ENCODE measurements at places on chromosomes 6 and 20.

DNA sequence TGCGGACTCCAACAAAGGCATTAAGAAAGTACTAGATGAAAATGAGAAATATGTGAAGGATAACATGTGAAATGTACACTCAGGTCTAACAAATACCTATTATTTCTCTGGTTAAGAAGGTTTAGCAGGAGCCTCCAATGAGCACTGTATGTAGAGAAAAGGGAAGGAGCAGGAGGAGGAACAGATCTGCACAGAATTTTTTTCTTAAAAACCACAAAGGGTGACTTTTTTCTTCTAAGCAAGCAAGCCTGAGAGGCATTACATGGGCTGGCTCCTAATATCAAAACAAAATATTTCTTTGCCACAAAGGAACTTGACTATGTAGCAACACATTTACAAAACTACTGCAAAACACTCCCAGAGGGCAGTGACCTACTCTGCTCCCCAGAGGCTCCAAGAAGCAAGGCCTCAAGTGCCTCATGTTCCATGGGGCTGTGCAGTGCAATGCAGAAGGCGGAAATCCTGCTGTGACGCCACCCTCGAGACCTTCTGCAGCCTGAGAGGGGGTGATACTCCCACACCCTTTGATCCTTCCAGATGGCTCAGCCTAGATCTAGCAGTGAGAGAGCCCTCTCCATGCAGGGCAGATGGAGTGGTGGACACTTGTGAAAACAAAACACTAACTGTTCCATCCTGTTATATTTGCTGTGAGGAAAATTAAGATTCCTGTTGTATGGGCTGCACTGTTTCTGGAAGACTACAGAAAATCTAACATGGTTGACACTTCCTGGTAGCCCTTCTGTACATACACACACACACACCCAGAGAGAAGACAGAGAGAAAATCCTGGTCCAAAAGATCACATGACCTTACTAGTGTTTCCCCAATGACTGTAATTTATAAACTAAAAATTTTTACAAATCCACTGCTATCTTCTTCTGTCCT, 36.0 kb upstream of the SMIM29 start:
- DNase-seq, result no peak

GRCh38 chr20:37755665-37756064, 61.8 kb downstream of the CTNNBL1 start:
- DNase-seq, result no peak

GRCh38 chr6:165686596-165687365, 23.7 kb upstream of the PDE10A start:
- DNase-seq, result no peak

GRCh38 chr6:5058254-5058653, 26.9 kb upstream of the PPP1R3G start:
- no peak for DNase-seq

DNA sequence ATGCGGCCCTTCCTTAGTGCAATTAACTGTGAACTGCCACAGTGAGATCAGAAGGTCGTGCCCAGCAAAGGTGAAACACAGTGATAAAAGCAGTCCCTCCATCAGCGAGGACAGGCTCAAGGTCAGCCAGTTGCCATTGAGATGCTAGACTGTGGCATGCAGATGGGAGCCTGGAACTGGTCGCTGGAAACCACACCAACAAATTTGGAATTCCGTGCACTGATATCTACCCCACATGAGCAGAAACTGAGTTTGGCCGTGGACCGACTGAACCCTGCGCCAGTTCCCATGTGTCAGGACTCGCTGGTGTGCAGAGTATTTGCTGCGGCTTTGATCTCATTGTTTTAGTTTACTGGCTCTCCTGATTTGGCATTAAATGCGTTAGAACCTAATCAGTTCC, 125.6 kb upstream of the QKI start:
- DNase-seq, result no peak

DNA sequence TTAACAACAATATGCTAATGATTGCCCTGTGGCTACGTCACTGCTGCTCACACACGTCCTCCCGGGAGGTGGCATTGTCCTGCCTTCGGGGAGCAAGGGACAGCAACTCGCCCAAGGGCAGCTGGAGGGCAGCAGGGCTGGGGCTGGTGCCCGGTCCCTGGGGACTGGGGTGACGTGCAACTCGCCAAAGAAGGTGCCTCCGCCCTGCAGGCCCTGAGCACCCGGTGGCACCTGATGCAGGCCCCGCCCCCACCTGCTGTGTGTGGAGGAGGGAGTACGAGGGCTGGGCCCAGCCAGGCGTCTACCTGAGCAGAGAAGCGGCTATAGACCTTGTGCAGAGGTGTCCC, 64.8 kb upstream of the SLCO4A1 start:
- no peak for DNase-seq

- no peak for DNase-seq
Measured at GRCh38 chr20:25418776-25419175, 11.3 kb downstream of the GINS1 start.

DNA sequence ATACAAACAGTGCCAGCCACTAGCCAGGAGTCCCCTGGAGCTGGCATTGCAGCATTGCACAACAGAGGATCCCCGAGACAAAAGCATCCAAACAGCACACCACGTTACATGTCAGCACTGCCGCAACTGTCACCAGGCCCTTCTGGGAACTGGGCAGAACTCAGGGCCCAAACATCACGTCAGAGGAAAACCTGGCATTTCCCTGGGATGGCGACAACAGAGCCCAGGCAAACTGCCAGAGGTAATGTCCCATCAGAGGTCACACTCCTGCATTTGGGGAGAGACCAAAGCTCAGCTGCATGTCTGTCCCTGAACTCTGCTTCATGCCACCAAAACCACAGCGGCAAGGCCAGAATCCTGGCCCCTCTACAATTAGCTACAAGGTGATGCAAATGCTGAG, 36.3 kb downstream of the PPP1R3G start:
- no peak for DNase-seq

DNA sequence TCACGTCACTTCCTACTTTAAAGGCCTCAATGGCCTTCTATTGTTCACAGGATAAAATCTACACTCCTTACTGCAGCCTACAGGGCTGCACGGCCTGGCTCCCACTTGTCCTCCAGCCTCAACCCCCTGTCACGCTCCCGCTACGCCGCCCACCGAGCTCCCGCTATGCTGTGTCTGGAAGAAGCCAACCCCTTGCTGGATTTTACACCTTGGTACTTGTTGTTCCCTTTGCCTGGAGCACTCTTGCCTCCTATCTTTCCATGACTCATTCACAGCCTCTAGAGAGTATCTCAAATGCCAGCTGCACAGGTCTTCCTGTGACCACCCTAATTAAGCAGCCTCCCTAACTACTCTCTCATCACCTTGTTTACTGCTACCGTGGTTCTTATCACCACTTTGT, 259.9 kb downstream of the PRKN start:
- no peak for DNase-seq

DNA sequence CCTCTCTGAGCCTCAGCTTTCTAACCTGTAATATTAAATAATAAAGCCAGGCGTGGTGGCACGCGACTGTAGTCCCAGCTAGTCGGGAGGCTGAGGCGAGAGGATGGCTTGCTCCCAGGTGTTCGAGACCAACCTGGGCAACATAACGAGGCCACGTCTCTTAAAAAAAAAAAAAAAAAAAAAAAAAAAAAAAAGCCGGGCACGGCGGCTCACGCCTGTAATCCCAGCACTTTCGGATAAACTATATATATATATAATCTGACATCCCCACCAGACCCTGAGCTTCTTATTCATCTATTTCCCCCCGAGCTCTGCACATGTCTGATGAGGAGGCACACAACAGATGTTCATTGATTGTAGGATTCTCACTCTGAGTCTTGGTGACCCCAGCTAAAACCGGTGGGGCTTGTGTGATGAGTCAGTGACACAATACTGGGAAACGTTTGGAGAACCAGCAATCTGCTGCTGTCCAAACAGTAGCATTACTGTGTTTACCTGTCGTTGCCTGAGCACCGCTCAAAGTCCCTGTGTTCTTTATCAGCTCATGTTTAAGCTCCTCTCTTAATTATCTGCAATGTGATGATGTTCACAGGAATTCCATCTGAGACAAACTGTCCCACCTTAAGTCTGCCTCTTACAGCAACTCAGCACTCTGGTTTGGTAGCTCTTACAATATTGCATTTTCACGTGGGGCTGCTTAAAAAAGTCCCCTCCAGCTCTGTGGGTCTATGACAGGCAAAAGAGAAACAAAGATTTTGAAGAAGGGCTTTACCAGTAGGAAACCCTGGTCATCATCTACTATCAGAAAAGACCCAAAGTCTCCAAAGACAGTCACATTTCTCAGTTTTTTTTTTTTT, 1.0 kb upstream of the SPATA2 start:
- no peak for DNase-seq

GRCh38 chr20:24425523-24426135, 43.8 kb upstream of the SYNDIG1 start:
- DNase-seq, result no peak

DNA sequence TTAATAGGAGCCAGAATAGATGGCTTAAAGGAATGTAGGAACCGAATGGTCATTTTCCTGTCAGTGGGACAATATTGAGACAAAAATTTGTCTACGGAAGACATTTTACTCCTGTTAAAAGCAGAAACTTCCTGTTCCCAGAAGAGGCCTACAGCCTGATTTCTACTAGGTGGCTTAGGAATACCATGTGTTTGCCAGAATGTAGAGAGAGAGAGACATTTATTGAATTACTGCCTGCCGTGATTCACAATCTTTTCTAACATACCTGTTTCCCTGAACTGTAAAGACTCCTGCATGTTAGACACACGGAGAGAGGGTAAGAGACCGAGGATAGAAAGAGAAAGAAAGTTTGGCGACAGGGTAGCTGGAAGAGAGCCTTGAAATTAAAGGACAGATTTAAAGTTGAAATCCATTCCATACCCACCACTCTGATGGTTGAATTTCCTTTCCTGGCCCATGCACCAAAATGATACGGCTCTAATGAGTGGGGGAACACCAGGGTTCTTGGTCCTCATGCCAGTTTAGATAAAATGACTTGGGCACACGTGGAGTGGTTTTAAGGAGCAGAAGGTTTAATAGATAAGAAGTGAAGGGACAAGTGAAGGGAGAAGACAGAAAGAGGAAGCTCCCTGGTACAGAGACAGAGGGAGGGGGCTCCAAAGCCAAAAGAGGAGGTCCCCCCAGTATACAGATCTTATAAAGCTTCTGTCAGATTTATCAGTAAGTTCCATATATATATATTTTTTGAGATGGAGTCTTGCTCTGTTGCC, 22.5 kb downstream of the NCOA3 start:
- DNase-seq, result no peak

GRCh38 chr6:158389193-158389919, 77.1 kb downstream of the TULP4 start:
- no peak for DNase-seq

GRCh38 chr20:49890471-49891361, 24.6 kb downstream of the SPATA2 start:
- no peak for DNase-seq

- DNase-seq, result no peak
Measured at GRCh38 chr6:129679758-129680157, 30.2 kb downstream of the ARHGAP18 start.

- no peak for DNase-seq
Measured at GRCh38 chr6:170108456-170108855, 182.4 kb downstream of the DLL1 start.

DNA sequence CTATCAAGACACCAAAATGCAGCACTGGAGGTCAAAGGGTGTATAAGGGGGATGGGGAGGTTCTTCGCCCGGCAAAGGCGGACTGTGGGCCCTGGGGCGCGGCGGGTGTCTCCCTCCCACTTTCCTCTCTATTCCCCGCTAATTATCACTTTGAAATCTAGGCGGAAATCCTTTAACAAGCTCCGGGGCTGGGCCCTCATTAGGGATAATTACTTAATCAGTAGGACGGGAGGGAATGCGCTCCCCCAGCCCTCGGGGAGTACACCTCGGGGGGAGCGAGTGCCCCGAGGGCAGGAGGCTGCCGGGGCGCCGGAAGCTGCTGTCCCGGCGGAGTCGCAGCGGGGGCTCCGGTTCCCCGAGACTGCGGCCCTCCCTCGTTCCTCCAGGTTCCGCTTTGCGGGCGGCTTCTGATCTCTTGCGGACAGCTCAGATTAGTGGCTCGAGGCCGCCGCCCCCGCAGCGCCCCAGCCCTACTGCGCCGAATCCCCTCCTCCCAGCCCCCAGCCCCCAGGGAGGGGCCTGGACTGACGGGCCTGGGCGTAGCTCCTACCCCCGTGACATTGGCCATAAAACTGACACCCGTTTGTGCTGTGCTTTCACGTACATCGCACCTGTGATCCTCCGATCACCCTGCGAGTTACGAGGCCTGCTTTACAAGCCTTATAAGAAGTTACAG, 14.7 kb downstream of the MUCL3 start:
- peak; percentile 71 for DNase-seq

- DNase-seq, result no peak
Measured at GRCh38 chr6:35602133-35602946, 86.4 kb downstream of the FKBP5 start.

GRCh38 chr6:34360556-34360955, 31.9 kb downstream of the NUDT3 start:
- no peak for DNase-seq

- DNase-seq, result no peak
Measured at GRCh38 chr20:49983848-49984408, 1.1 kb downstream of the SNAI1 start.

GRCh38 chr6:146312608-146313007, 231.0 kb upstream of the RAB32 start:
- DNase-seq, result no peak

GRCh38 chr6:154569156-154569862, 58.8 kb upstream of the CNKSR3 start:
- DNase-seq, result no peak

DNA sequence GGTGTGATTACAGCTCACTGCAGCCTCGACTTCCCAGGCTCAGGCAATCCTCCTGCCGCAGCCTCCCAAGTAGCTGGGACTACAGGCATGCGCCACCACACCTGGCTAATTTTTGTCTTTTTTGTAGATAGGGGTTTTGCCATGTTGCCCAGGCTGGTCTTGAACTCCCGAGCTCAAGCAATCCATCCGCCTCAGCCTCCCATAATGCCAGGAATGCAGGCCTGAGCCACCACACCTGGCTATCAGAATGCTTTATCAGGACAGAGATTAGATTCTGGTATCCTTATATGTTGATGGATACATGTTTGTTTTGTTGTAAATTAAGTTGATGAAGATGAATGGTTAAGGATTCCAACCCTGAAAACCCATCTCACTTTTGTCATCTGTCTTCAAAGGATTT, 24.2 kb downstream of the LHFPL5 start:
- DNase-seq, result no peak

DNA sequence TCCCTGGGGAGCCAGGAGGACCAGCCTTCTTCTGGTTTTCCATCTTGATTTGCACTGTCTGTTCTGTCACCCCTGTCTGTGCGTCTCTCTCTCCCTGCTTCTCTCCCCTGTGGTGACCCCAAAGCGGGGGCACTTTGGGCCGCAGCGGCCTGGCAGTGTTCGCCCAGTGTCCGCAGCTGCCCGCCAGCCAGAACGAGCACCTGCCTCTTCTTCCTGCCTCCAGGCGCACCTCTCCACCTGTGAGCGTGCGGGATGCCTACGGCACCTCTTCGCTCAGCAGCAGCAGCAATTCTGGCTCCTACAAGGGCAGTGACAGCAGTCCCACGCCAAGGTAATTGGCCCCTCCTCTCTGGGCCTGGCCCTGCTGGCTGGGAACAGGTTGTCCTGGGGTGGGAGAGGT, 30.8 kb downstream of the SNPH start:
- no peak for DNase-seq

All from activated CD4-positive, CD25-positive, alpha-beta regulatory T cell (primary cell).